CD4-positive, alpha-beta T cell treated with Interleukin-21 for 1 hour (primary cell): ENCODE measurements at places on chromosomes 6 and 20.

DNA sequence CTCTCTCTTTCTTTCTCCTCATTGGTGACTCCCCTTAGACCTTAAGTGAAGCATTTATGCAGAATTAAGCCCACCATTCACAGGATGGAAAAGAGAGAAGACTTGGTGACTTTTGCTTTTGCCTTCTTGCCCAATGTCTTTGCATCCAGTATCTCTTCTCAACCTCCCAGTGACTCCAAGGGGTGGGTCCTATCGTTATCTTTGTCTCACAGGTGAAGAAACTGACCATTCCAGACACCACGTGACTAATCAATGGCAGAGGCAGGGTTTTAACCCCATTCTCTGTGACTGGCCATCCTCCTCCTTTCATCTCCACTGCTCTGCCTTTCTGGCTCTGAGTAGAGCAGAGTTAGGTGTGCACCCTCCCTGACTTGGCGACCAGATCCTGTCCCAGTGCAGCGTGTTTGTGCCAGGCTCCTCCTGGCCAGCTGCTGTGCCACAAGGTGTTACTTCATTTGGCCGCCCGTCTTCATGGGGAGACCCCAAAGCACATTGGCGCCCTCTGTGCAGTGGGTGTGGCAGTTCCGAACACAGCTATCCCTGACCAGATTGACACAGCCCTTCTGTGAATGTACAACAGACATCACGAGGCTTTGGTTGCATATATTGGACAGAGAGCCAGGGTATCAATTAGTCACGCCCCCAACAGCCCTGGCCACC lies 501.3 kb downstream of the CD83 start:
- no peak for DNase-seq

DNA sequence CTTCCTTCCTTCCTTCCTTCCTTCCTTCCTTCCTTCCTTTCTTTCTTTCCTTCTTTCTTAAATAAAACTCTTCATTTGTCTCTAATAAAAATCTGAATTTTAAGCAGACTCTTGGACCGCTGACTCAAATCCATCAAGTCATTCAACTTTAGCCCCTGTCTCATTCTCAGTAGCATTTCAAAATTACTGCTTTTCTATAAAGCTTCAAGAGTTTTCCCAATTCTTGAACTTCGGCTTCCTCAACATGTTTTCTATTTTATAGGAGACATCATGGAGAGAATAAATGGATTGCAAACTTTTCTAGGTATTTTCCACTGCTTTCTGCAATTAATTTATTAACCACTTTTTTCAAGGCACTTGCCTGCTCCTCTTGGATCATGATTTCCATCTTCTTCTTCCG lies 497.1 kb upstream of the GJE1 start:
- DNase-seq: no peak

GRCh38 chr20:31833130-31833930 lies 12.1 kb downstream of the FOXS1 start:
- DNase-seq: peak; percentile 50

DNA sequence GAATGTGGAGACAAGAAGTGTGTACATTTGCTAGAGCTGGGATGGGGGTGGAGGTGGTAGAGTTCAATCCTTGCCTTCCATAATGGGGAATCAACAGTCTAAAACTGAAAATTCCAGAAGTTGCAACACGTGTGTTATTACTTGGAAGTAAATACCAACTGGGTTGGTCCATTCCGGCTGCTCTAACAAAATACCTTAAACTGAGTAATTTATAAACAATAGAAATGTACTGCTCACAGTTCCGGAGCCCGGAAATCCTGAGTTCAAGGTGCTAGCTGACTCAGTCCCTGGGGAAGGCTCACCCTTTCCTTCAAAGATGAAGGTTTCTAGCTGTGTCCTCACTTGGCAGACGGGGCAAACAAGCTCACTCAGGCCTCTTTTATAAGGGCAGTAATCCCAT lies 59.0 kb downstream of the RIN2 start:
- DNase-seq: no peak

GRCh38 chr6:20840675-20841074 lies 306.4 kb downstream of the CDKAL1 start:
- DNase-seq: no peak

GRCh38 chr6:90295854-90296340 lies 746 bp downstream of the BACH2 start:
- peak; percentile 68 for DNase-seq
